Neural crest cell (in vitro differentiated cells): ENCODE measurements at places on chromosomes 5 and 9.

DNA sequence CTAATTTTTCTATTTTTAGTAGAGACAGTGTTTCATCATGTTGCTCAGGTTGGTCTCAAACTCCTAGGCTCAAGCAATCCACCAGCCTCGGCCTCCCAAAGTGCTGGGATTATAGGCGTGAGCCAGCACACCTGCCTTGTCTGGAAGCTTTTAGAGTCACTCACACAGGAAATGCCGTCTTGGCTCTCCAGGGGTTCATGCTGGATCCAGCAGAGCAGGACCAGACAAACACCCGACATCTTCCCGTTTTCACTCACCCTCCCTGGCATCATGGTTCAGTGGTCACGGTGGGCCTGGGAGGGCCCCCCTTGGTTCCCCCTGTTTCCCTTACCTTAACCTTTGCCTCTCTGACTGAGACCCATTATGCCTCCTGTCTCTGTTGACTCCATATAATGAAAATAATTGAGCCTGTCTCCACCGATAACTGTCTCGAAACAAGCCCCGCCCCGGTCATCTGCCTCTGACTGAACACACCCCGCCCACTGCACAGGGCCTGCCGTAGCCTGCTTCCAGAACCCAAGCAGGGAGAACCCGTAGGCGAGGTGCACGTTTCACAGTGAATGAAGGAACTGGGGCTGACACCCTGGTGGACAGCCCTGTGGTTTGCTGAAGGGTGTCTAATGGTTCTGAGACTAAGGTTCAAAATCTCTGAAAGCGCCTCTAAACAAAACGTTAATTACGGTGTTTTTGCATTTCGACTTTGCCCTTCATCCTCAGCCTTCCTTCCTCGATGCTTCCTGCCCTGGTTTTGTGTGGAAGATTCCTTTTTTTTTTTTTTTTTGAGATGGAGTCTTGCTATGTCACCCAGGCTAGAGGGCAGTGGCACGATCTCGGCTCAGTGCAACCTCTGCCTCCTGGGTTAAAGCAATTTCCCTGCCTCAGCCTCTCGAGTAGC, 39.7 kb upstream of the SPRY4 start:
- peaks cover 65% of the 10 kb centered on the region for H3K4me1 ChIP-seq
- no peaks in the 10 kb centered on the region for H3K27me3 ChIP-seq
- no peak for DNase-seq
- peak overlapping the region; percentile 51 for H3K27ac ChIP-seq

- H3K4me3 ChIP-seq, result peak overlapping the region; percentile 54
- no peak for DNase-seq
- H3K27me3 ChIP-seq, result no peaks in the 10 kb centered on the region
- peaks cover 21% of the 10 kb centered on the region for H3K4me1 ChIP-seq
- H3K27ac ChIP-seq, result no peak overlapping the region
Observed at GRCh38 chr9:133370685-133371084, 5.2 kb downstream of the SURF4 start.

- H3K4me3 ChIP-seq, result no peak overlapping the region
- H3K27me3 ChIP-seq, result no peaks in the 10 kb centered on the region
- H3K4me1 ChIP-seq, result peaks cover 7% of the 10 kb centered on the region
- peaks cover 1% of the 10 kb centered on the region for H3K36me3 ChIP-seq
Observed at GRCh38 chr5:14331386-14331781, 188.2 kb downstream of the TRIO start.

GRCh38 chr5:146704949-146705665, 173.4 kb downstream of the PPP2R2B start:
- no peak overlapping the region for H3K4me3 ChIP-seq

- DNase-seq, result no peak
- H3K36me3 ChIP-seq, result no peaks in the 10 kb centered on the region
- no peak overlapping the region for H3K27ac ChIP-seq
Observed at GRCh38 chr5:68555907-68556681, 340.5 kb downstream of the PIK3R1 start.

GRCh38 chr9:136745389-136746154, 2.8 kb downstream of the LCN6 start:
- no peak for DNase-seq
- H3K4me1 ChIP-seq, result no peaks in the 10 kb centered on the region
- H3K27me3 ChIP-seq, result peaks cover under 1% of the 10 kb centered on the region
- no peak overlapping the region for H3K4me3 ChIP-seq

- peaks cover 9% of the 10 kb centered on the region for H3K4me1 ChIP-seq
- no peak for DNase-seq
- no peaks in the 10 kb centered on the region for H3K36me3 ChIP-seq
- no peak overlapping the region for H3K27ac ChIP-seq
- H3K4me3 ChIP-seq, result no peak overlapping the region
Observed at GRCh38 chr9:70672161-70672649, 257.7 kb upstream of the KLF9 start.

GRCh38 chr9:114372921-114373448, 14.8 kb downstream of the AKNA start:
- H3K4me3 ChIP-seq, result no peak overlapping the region
- DNase-seq, result no peak

- no peak overlapping the region for H3K27ac ChIP-seq
- no peaks in the 10 kb centered on the region for H3K36me3 ChIP-seq
- DNase-seq, result no peak
- peaks cover 2% of the 10 kb centered on the region for H3K27me3 ChIP-seq
Observed at GRCh38 chr5:13567819-13568218, 376.7 kb downstream of the DNAH5 start.

GRCh38 chr5:67639976-67640375, 443.4 kb upstream of the CD180 start:
- H3K4me3 ChIP-seq, result no peak overlapping the region
- no peaks in the 10 kb centered on the region for H3K36me3 ChIP-seq
- H3K27me3 ChIP-seq, result no peaks in the 10 kb centered on the region
- H3K4me1 ChIP-seq, result peaks cover 10% of the 10 kb centered on the region
- H3K27ac ChIP-seq, result no peak overlapping the region
- DNase-seq, result no peak

DNA sequence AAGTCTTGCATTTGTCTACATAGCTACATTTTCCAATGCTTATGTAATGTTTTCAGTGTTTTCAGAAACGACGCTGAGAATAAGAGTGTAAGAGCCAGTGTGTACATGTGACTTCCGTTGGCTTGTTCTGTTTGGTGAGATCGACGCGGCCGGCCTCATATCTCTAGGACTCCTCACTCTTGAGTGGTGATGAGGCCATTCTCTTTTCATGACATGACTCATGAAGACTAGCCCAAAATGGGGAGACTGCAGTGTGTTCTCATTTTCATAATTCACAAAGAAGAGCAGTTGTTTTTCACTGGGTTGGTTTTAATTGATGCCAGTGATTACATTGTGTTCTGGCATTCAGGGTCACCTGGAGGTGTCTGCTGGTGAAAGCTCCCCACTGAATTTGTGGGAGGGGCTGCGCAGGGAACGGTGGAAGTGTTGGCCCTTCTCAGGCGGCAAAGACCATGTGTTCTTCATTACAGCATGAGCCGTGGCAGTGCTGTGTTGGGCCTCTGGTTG, 131.5 kb upstream of the OTULINL start:
- H3K27ac ChIP-seq, result peak overlapping the region; percentile 57
- no peak for DNase-seq

GRCh38 chr5:172868436-172868923, 34.4 kb downstream of the ERGIC1 start:
- H3K27ac ChIP-seq, result peak overlapping the region; percentile 1
- peak overlapping the region; percentile 20 for H3K4me3 ChIP-seq
- H3K27me3 ChIP-seq, result no peaks in the 10 kb centered on the region
- DNase-seq, result no peak
- H3K36me3 ChIP-seq, result no peaks in the 10 kb centered on the region
- H3K4me1 ChIP-seq, result peaks cover 37% of the 10 kb centered on the region

- no peak overlapping the region for H3K4me3 ChIP-seq
- DNase-seq, result no peak
- no peaks in the 10 kb centered on the region for H3K36me3 ChIP-seq
- no peaks in the 10 kb centered on the region for H3K4me1 ChIP-seq
- peaks cover 11% of the 10 kb centered on the region for H3K27me3 ChIP-seq
Observed at GRCh38 chr5:148884339-148885020, 58.1 kb downstream of the ADRB2 start.

DNA sequence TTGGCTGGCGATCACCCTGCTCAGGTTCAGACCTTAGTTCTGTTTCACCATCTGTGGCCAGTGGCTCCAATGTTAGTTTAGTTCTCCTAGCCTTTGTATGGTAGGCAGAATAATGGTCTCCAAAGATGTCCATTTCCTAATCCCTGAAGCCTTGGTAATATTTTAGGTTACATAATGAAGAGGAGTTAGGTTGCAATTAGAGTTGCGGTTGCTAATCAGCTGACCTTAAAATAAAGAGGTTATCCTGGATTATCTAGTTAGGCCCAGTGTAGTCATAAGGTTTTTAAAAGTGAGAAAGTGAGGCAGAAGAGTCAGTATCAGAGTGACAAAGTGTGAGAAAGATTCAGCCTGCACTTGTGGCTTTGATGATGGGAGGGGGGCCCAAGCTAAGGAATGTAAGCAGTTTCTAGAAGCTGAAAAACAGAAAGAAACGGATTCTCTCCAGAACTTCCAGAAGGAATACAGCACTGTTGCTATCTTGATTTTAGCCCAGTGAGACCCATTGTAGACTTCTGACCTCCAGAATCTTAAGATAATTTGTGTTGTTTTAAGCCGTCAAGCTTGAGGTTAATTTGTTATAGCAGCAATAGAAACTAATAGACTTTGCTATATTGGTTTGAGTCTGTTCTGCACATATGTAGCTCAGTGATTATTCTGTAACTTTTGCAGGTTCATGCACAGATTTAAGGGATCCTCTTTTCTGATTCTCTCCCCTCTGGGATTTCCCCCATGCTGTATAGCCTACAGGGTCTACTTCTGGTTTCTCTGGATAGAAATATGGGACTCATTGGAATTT, 21.6 kb downstream of the LNPEP start:
- H3K27ac ChIP-seq, result no peak overlapping the region
- H3K27me3 ChIP-seq, result no peaks in the 10 kb centered on the region
- peaks cover 2% of the 10 kb centered on the region for H3K36me3 ChIP-seq
- DNase-seq, result no peak
- peaks cover 9% of the 10 kb centered on the region for H3K4me1 ChIP-seq
- no peak overlapping the region for H3K4me3 ChIP-seq
